ENCODE measurements at places on chromosomes 7 and 10. TPM values are rescaled to one million over a fixed set of nuclear protein-coding genes. Genes with fewer than 3 reads are reported as not detected.

- H3K27ac ChIP-seq = no peak overlapping the region
- no peak for DNase-seq
- no peak overlapping the region for H3K4me3 ChIP-seq
- no peaks in the 10 kb centered on the region for H3K36me3 ChIP-seq
- H3K4me1 ChIP-seq = no peaks in the 10 kb centered on the region
Measured at GRCh38 chr10:71302874-71303568, 16.0 kb upstream of the SLC29A3 start.

GRCh38 chr7:41027428-41028115 is 675.3 kb downstream of the INHBA start:
- H3K4me3 ChIP-seq = no peak overlapping the region
- no peak for DNase-seq
- no peaks in the 10 kb centered on the region for H3K36me3 ChIP-seq
- H3K4me1 ChIP-seq = no peaks in the 10 kb centered on the region

GRCh38 chr10:52313933-52314821 is at the start of gene DKK1:
DKK1 (plus strand) TSS chr10:52314281; CDS start chr10:52314435, 154 bp downstream.
- no peaks in the 10 kb centered on the region for H3K4me1 ChIP-seq
- peak within 1 kb of the TSS; percentile 54 for H3K4me3 ChIP-seq
- H3K27ac ChIP-seq = no peak within 1 kb of the TSS
- no peaks in the 10 kb centered on the region for H3K36me3 ChIP-seq
- H3K27me3 ChIP-seq = peaks cover 41% of the 10 kb centered on the region

- H3K4me3 ChIP-seq = no peak overlapping the region
- no peak overlapping the region for H3K27ac ChIP-seq
- no peaks in the 10 kb centered on the region for H3K27me3 ChIP-seq
- H3K36me3 ChIP-seq = no peaks in the 10 kb centered on the region
- H3K4me1 ChIP-seq = no peaks in the 10 kb centered on the region
- no peak for DNase-seq
Measured at GRCh38 chr10:31660300-31660699, 268.3 kb downstream of the ARHGAP12 start.

GRCh38 chr7:137715121-137715520 is 131.7 kb downstream of the DGKI start:
- no peaks in the 10 kb centered on the region for H3K27me3 ChIP-seq
- no peak for DNase-seq
- no peak overlapping the region for H3K27ac ChIP-seq

GRCh38 chr7:140059273-140060242 is 3.2 kb downstream of the PARP12 start:
- DNase-seq = no peak
- no peaks in the 10 kb centered on the region for H3K4me1 ChIP-seq
- H3K27me3 ChIP-seq = no peaks in the 10 kb centered on the region
- H3K27ac ChIP-seq = no peak overlapping the region
- H3K36me3 ChIP-seq = no peaks in the 10 kb centered on the region
- no peak overlapping the region for H3K4me3 ChIP-seq

The ARMC3 gene
- not detected for total RNA-seq

All from breast epithelium (tissue), 4 donors.